Stimulated activated CD8-positive, alpha-beta memory T cell treated with anti-CD3 and anti-CD28 coated beads, Interleukin-7, amount 100 ng/mL, for 1 hour (primary cell): ENCODE measurements at places on chromosomes 7 and 10.

GRCh38 chr7:138645284-138645683 lies 55.9 kb downstream of the SVOPL start:
- DNase-seq, result no peak

DNA sequence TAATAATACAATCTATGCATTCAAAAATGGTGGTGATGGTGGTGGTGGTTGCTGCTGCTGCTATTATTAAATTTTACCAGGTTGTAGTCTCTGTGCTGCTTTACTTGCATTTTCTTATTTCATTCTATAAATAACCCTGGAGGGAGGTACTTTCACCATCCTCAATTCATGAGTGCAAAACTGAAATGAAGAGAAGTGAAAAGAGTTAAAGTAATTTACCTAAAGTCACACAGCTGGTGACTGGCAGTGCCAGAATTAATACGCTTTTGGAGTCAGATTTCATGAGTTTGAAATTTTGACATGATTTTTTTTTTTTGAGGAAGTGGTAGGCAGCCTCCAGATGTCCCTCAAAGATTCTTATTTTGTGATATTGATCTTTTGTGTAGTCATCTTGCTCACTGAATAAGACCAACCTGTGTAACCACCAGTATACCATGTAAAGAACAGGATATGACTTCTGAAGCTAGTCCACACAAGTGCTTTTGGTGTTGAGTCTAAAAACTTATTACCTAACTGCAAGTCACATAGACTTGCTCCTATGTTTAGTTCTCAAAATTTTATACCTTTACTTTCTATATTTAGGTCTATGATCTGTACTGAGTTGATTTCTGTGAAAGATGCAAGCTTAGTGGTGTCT lies 218.8 kb downstream of the ZWINT start:
- DNase-seq, result no peak

GRCh38 chr10:22605168-22605567 lies 109.2 kb downstream of the PIP4K2A start:
- DNase-seq, result no peak

GRCh38 chr7:90613088-90613498 lies 17.0 kb downstream of the CDK14 start:
- no peak for DNase-seq

DNA sequence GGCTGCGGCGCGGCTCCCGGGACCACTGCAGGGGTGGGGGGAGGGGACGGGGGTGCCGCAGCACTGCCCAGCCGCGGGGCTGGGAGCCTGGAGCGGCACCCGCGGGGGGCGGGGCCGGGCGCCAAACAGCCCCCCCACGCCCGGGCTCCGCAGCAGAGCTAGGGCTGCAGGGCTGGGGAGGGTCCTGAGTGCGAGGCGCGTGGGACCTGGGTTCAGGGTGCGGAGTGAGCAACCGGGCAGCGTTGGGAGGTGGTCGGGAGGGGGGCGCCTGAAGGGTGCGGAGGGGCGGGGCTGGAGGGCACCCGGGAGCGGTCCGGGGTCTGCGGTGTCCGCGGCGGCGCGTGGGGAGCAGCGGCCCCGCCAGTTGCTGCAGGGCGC lies 528 bp downstream of the CAMK2G start:
- no peak for DNase-seq

- DNase-seq, result peak; percentile 32
Measured at GRCh38 chr7:6636741-6637543, at the start of gene ZNF316. Gene ZNF316 (plus strand): TSS chr7:6637318. CDS start chr7:6642410, 5,092 bp downstream.

GRCh38 chr7:1236831-1237701 lies 4.4 kb downstream of the UNCX start:
- DNase-seq, result no peak

DNA sequence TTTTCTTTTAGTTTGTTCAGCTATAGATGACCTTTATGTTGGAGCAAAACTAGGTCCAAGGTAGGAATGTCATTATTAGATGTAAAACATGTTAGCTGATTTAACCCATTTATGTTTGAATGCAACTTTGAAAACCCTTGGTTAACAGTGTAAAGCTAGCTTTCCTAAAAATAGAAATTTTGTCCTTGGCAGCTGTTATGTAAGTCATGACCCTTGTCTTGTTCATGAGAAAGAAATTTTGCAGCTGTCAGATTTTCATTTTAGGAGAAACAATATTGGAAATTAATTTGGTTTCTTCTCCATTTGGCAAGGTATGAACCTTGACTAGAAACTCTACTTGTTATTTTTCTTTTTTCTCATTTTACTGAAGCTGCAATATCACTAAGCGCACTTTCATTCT lies 23.9 kb upstream of the CCAR1 start:
- no peak for DNase-seq

GRCh38 chr7:48617993-48618392 lies 306.4 kb upstream of the CDC14C start:
- DNase-seq, result no peak

GRCh38 chr7:75066521-75066920 lies 7.1 kb downstream of the RCC1L start:
- no peak for DNase-seq

GRCh38 chr7:79211724-79212123 lies 241.7 kb downstream of the MAGI2 start:
- no peak for DNase-seq

GRCh38 chr7:99839287-99840021 lies 11.6 kb downstream of the CYP3A43 start:
- DNase-seq, result no peak

DNA sequence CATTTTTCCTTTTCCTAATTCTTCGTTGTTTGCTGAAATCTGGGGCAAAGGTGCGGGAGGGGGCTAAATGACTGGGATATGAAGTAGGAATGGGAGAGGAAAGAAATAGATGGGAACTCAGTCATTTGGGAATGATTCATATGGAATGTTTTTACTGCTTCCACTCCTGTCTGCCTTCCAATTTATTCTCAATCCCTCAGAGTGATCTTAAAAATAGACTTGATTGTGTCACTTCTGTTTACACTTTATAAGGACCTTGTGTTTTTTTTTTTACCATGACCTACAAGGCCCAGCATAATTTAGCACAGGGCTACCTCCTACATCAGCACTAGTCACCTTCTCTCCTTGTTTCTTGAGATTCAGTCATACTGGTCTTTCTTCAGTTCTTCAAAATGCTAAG lies 97.9 kb downstream of the PTEN start:
- DNase-seq, result no peak

DNA sequence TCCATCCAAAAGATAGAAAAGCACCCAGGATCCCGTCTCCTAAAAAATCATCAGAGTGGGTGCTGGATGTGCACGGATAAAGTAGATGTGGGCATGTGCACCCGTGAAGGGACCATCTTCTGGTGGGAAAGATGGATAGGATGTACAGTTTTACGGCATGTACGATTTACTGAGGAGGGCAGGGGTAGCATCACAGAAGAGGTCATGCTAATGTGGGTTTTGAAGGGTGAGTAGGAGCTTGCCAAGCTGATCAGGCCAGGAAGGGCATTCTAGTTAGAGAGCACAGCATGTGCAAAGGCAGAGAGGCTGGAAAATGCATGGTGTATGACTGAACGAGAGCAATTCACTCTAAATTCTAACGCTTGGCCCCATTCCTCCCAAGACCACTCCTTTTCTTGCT lies 7.8 kb upstream of the CRHR2 start:
- DNase-seq, result no peak

GRCh38 chr10:45144326-45145070 lies 143.8 kb downstream of the ZNF22 start:
- no peak for DNase-seq

- no peak for DNase-seq
Measured at GRCh38 chr7:155351120-155351870, 53.6 kb downstream of the INSIG1 start.

DNA sequence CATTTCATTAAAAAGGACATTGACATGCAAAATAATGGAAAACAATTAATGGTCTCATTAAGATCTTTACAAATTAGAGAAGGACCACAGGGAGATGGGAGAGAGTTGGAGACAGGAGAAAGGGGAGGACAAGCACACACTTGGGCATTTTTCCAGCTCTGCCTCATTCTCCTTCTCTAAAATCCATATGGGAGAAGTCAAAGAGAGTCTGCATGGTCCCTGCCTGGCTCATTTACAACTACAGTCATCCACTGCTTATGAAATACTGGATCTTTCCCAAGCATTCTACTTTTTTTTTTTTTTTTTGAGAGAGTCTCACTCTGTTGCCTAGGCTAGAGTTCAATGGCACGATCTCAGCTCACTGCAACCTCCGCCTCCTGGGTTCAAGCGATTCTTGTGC lies 518.9 kb upstream of the CELF2 start:
- no peak for DNase-seq

DNA sequence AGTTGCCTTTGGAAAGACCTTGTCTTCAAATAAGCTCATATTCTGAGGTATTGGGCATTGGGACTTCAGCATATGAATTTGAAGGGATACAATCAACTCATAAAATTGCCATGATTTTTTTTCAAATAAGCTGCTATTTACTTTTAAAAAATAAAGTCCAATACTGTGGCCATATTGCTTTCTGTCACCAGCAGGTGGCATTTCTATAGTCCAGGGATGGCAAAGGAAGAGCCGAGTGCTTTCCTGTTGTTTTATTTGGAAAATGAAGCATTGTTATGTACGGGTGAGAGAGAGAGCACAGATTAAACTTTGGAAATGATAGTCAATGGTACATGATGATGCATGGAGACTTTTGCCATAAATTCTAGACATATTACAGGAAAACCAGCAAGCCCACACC lies 104.1 kb upstream of the DPP6 start:
- DNase-seq, result no peak

DNA sequence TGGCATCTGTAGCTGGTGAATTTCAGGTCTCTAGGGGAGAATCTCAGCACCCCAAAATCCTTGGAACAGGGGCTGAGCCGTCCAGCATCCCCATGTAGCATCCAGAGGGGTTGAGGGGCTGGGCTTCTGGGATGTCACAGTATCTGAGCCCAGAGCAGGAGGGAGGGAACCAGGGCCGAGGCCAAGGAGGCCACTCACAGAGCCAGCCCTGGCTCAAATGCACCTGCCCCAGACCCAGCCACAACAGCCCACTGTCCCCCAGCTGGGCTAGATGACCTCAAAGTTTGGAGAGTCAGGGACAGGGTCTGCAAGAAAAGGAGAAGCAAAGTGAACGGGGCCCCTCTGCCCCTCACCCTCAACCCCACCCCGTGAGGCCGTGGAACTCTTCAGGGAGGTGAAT lies 22.3 kb downstream of the VSIR start:
- no peak for DNase-seq

DNA sequence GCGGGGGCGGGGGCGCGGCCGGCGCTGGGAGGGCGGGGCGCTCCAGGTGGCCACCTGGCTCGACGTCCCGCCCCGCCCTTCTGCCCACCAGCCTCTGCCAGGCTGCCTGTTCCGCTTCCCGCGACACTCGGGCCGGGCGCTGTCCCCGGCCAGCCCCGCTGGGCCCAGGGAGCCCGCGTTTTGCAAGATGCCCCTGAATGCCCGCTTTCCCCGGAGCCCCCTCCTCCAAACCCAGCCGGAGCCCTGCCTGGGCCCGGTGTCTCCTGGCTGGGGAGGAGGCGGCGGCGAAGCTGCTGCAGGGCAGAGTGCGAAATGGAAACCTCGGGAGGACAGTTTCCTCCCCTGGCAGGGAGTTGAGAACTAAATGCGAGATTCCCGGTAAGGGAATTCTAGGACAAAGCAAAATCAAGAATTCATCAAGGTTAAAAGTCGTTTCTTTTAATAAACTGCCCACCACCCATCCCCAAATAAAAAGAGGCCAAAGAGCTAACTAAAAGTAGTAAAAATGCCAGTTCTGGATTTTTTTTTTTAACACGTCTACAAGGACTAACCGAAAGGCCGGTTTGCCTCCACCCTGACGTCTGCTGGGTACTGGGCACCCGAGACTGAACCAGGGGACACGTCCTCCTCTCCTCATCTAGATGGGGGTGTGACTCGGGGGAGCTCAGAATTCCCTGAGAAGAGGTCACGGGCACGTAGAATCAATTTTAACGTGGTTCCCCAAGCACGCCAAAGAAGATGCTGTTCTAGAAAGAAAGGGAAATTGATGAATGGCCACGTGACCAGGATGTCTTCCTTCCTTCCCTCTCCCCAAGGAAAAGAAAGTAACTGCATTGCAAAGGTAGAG lies 200.4 kb upstream of the NFE2L3 start:
- no peak for DNase-seq

- DNase-seq, result no peak
Measured at GRCh38 chr7:80612880-80613279, 25.6 kb upstream of the CD36 start.

- DNase-seq, result no peak
Measured at GRCh38 chr10:119726676-119727261, 919 bp downstream of the INPP5F start.

- DNase-seq, result no peak
Measured at GRCh38 chr10:3107426-3107961, 40.1 kb downstream of the PFKP start.

GRCh38 chr7:78607099-78607498 lies 808.5 kb downstream of the PHTF2 start:
- DNase-seq, result no peak

DNA sequence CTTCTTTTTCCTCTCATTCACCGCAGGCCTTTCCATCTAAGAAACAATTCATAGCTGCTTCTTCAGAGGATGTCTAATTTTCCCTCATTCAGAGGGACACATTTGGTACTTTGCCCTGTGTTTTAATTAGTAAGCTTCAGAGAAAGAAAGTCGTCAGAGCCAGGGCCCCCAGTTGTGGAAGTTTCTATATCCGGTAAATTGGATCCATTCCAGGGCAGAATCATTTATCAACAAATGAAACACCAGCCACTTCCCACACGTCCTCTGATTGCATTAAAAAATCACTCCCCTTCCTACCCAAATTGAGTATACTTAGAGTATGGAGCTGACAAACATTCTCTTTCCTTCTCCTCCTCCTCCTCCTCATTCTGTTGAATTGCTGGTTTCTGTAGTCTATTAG lies 205.8 kb upstream of the HDAC9 start:
- no peak for DNase-seq

DNA sequence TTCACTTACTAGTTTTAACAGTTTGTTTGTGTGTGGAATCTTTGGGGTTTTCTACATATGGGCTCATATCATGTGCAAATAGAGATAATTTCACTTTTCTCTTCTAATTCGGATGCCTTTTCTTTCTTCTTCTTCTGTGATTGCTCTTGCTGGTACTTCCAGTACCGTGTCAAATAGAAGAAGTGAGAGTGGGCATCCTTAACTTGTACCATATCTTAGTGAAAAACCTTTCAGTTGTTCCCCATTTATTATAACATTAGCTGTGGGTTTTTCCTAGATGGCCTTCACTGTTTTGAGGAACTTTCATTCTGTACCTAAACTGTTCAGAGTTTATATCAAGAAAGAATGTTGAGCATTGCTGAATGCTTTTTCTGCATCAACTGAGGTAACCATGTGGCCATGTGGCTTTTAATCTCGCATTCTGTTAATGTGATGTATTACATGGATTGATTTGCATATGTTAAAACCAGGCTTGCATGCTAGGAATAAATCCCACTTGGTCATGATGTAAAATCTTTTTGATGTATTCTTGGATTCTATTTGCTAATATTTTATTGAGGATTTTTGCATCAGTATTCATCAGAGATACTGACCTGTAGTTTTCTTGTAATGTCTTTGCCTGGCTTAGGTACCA lies 78.7 kb downstream of the FAM107B start:
- no peak for DNase-seq

GRCh38 chr7:6320791-6321190 lies 48.4 kb upstream of the CYTH3 start:
- no peak for DNase-seq

GRCh38 chr7:153389261-153389660 lies 629.7 kb downstream of the ACTR3B start:
- DNase-seq, result no peak
